ENCODE measurements at places on chromosomes 13 and 19.

- peak; percentile 71 for DNase-seq
These were observed 54.0 kb downstream of the GNG7 start for GRCh38 chr19:2648528-2648937.

DNA sequence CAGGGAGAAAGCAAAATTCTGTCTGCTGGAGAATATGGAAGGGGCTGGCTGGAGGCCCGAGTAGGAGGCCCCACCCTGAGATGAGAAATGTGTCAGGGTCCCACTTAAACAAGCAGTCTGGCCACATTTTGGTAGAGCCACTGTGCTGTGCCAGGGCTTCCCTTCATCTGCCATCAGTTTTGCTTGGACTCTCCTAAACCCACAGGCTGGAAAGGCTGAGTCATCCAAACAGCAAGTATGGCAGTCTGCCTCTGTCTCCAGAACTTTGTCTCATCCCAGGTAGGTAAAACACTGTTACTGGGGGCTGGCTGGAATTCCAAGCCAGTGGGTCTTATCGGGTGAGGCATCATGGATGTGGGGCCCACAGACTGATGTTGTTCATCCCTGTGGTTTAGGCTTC lies 1390.6 kb downstream of the UQCRFS1 start:
- no peak for DNase-seq

GRCh38 chr19:41480336-41480735 lies 37.4 kb downstream of the ERICH4 start:
- no peak for DNase-seq

GRCh38 chr19:16467581-16467980 lies 4.2 kb downstream of the EPS15L1 start:
- no peak for DNase-seq

GRCh38 chr13:80342471-80343371 lies 1.8 kb upstream of the SPRY2 start:
- peak; percentile 69 for DNase-seq

All from fibroblast of skin of scalp (primary cell).